ENCODE measurements at places on chromosomes 5 and 9.

GRCh38 chr5:1793966-1794900, 5.4 kb downstream of the MRPL36 start:
- DNase-seq, result no peak

DNA sequence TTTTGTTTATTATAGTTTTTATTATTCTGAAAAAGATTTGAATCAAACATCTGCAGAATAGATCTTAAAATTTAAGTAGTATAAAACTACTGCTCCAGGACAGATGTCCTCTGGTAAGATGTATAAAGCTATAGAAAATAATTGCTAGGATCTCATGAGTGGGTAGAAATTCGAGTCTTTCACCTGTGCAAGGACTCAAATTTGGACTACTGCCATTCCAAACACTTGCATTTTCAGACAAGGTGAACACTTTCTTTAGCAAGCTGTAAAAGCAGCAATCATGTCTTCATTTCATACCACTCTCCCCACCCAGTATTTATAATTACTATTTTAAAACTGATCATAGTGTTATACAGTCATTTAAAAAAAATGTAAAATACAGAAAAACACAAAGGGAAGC, 20.7 kb downstream of the SKP2 start:
- DNase-seq, result no peak

GRCh38 chr5:150789943-150790611, 11.5 kb downstream of the SMIM3 start:
- peak; percentile 94 for DNase-seq

DNA sequence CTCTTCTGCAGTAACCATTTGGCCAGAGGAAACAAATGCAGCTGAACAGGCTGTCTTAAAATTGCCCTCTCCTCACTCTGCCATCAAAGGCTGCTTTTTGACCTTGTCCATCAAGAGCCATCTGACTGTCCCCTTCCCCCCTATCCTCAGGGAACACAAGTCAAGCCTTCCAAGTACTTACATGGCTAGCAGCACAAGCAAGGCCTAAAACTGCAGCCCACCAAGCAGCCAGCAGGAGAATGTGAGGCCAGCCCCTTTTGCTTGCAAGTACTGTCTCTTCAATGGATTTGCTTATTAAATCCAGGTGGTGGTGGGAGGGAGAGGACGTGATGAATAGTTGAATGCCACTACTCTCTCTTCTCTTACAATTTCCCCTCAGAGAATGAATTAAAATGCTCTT, 83.5 kb downstream of the HTR1A start:
- DNase-seq, result no peak

DNA sequence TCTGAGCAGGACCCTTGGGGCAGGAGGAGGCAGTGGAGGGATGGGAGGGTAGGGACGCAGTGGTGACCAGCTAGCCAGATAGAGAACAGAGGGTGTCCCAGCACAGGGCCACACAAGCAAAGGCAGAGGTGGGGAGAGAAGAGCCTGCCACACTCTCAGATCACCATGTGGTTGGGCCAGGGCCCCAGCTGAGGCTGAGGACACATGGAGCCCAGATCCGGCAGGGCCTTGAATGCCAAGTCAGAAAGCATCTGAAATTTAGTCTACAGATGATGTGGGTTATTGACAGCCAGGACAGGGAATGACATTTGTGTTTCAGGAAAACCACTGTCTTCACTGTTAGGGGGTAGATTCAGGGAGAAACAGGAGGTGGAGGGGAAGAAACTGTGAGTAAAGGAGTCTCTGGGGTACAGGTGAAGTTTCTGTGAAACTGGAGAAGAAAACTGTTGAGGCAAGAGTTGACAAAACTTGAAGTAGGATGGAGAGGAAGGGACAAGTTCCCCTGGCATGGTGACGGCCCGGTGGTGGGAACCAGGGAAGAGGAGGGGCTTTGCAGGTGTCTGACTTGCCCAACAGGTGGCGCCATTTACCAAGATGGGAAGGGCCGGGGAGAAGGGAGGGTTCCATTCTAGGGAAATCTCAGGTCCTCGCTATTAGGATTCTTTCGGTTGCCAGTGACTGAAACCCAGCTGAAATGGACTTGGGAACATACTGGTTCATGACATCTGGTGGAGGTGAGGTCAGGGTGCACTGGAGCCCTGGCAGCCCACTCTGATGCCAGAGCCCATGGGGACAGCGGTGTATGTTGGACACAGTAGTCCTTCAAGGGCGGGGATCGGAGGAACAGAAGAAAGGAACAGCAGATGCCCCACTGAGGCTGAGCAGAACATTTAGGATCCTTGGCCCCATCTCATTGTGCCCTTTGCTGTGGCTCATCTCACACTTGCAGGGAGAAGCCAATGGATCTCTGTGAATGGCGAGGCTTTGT, 100.1 kb downstream of the KCNIP1 start:
- no peak for DNase-seq

GRCh38 chr9:128412120-128412790, 8.4 kb upstream of the CERCAM start:
- DNase-seq, result no peak
